Motor neuron (in vitro differentiated cells): ENCODE measurements at places on chromosomes 4 and X.

DNA sequence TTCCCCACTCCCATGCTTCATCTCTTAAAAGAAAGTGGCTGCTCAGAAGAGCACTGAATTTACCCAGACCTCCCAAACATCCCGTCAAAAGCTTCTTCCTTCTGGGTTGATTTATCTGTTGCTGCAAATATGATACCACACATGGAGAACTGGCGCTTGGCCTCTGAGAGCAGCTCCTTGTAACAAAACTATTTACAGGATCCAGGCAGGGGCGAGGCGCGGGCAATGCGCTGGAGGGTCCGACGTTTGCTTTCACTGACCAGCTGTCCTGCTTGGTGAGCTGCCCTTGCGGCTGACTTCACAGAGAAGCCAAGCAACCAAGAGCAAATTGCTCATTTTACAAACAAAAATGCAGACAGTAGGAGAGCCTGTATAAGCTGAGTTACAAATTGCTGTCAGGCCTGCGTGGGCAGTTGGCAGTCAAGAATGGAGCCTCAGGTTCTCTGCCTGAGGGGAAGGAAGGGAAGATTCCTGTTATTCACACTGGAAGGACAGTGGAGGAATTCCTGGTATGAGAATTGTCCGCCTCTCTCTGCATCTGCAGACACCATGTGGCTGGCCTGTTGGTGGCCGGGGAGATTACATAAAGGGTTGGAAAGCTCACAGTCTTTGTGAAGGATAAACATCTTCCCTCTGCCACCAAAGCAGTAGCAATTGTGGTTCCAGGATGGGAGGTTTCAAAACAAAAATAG lies 192.2 kb upstream of the LEF1 start:
- peak; percentile 95 for ATAC-seq

DNA sequence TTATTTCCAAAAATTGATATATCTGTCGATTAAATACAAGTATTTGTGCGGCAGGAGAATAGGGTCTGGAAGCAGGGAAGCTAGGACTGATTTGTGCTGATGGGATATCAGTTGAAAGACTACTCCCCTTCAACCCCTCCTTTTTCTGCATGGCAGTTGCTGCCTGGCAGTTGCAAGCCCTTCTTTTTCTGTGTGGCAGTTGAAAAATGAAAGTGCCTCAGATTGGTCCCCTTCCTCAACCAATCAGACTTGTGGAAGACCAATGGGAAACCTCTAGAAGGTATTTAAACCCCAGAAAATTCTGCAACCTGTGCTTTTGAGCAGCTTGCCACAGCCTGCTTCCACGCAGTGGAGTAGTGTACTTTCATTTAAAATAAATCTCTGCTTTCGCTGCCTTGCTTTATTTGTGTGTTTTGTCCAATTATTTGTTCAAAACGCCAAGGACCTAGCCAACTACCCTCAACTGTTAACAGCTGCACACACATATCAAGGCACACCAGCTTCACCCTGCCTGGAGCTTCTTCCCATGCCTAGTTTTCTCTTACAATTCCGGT lies 1.5 kb upstream of the TMA16 start:
- ATAC-seq: no peak

GRCh38 chrX:53073115-53073586 lies 9.0 kb upstream of the TSPYL2 start:
- peak; percentile 74 for ATAC-seq

DNA sequence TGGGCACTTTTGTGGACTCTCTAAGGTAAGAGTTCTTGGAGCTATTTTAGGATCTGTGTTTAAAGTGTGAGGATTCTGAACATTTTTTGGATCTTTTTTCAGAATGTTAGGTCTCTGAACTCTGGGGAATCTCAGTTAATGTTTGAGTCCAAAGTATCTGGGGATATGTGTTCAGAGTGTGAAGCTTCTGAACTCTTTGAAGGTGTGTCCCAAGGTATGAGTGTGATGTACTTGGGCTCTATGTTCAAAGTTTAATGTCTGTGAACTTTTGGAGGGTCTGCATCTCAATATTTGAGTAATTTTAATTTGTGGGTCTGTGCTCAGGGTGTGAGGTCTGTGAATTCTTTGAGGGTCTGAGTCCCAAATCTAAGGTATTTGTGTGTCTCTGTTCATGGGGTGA lies 35.4 kb upstream of the PAGE4 start:
- ATAC-seq: no peak

GRCh38 chr4:33890841-33891240 lies 2353.5 kb downstream of the ARAP2 start:
- ATAC-seq: no peak

DNA sequence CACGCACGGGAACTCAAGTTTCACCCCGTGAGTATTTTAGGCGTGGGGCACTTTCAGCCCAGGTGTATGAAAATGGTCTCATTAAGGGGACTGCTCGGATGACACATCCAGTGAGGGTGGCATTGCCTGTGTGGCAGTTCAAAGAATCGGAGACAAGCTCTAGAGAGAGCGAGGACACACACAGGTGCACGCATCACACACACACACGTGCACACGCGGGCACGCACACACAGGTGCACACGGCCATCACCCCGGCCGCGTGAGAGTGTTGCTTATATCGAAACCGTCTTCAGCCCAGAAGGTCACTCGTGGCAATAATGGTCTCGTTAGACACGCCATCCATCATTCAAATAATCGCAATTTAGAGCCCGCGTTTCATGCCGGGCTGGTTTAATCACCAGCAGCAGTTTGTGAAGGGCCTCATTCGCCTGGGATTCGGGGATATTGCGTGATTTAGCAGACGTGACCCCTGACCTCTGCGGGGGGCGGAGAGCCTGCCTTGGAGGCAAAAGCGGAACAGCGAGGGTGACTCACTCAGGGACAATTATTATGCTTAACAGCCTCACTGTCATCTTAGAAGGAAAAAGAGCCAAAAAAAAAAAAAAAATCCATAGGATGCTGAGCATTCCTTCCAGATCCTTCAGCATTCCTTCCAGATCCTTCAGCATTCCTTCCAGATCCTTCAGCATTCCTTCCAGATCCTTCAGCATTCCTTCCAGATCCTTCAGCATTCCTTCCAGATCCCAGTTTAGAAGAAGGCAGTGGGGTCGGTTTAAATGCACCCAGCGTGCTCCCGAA lies 89.4 kb upstream of the PPP2R3B start:
- ATAC-seq: no peak

DNA sequence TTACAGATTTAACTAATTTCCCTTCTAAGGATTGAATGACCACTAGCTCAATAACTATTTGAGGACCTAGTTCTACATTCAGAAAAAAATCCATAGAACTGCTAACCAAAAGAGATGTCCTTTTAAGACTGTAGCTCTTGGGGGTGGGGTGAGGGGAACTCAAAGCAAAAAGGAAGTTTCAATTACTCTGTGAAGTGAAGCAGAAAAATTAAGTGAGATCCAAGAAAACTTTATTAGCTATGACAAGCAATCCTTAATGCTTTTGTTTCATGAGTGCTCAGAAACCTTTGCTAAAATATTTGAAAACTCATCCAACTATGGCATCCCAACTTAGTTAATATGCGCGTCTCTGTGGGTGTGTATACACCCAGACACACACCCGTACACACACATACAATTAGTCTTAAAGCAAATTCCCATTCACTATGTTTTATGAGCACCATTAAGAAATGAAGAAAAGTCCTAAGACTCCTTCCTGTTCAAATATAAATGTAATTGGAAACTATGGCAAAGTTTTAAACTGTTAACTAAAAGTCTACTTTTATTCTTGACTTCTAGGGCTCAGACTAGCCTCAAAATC lies 44.5 kb downstream of the GPC4 start:
- no peak for ATAC-seq

- no peak for ATAC-seq
Observed at GRCh38 chrX:49970674-49971073, 48.3 kb downstream of the CLCN5 start.

DNA sequence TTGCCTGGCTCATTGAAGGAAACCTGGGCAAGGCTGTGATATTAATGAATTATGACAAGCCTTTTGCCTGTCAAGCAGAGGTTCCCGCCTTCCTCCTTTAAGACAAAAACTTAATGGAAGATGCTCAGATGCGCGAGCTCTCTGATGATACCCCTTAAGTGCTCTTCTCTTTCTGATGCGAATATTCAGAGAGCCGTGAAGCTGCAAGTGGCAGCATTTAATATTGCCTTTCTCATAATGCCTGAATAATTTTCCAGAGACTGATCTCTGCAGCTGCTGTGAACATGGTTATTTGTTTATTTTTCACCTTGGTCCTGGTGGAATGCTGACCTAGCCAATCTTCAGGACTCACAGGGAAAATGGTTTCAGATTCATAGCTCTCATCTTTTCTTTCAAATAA lies 251.8 kb downstream of the TENM3 start:
- ATAC-seq: peak; percentile 66

GRCh38 chr4:121177246-121178137 lies 13.4 kb upstream of the TNIP3 start:
- no peak for ATAC-seq

DNA sequence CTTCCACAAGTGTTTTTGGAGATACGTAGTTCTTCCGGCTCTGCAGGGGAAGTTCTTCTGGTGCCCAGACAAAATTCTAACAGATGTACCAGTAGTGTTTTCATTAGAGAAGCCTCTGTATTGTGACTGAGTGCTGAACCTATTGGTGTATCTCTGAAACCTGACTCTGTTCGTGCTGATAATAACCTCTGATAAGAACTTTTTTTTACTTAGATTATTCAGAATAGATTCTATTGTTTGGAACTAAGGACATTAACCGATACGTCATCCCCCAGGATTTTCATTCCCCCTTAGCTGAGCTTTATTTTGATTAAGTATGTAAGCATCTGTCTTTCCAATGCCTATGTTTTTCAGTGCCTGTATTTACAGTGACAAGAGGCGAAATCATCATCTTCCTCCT lies 362.9 kb downstream of the PDGFC start:
- no peak for ATAC-seq

- ATAC-seq: no peak
Observed at GRCh38 chrX:141314441-141314840, 72.1 kb upstream of the SPANXC start.

DNA sequence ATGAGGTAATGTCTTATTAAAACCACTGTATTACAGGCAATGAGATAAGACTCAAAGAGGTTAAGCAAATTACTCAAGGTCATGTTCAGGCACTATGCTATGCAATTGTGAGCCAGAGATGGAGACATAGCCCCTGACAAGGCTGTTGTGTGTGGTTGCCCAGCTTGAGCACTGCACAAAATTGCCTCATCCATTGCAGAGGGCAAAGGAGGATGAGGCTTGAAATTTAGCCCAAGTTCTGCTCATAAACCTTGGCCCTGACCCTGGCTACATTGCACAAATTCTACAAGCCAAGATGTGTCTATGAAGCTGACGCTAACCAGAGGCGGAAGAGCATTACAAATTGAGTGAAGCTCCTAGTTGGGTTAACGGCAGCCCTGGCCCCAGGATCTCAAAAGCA lies 65.6 kb upstream of the PGM2 start:
- ATAC-seq: no peak

DNA sequence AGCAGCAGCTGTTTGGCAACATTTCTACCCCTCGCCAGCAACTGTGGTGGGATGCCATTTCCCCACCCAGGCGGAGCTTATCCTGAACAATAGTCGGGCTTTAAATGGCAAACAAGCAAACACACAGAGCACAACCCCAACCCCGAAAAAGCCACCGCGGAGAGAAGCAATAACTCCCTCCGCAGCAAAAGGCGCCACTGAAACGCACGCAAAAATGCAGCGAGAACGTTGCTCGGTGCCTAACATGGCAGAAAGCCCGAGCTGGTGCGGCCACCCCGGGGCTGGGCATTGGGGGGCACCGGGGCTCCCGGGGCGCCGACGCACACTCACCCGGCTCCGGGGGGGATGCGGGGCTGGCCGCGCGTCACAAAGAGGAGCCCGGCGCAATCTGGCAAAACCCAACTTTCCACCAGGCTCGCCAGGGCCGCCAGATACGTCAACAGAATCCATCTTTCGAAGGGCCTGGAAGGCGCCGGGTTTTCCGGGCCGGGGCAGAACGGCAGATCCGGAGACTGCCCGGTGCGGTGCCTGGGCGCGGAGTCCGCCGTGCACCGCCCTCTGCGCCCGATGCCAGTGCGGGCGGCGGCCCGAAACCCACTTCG lies 818 bp downstream of the RAI2 start:
- peak; percentile 7 for ATAC-seq

GRCh38 chr4:70705183-70706043 lies 16.4 kb upstream of the RUFY3 start:
- ATAC-seq: peak; percentile 63

- no peak for ATAC-seq
Observed at GRCh38 chr4:40837094-40837870, 87.5 kb downstream of the NSUN7 start.

DNA sequence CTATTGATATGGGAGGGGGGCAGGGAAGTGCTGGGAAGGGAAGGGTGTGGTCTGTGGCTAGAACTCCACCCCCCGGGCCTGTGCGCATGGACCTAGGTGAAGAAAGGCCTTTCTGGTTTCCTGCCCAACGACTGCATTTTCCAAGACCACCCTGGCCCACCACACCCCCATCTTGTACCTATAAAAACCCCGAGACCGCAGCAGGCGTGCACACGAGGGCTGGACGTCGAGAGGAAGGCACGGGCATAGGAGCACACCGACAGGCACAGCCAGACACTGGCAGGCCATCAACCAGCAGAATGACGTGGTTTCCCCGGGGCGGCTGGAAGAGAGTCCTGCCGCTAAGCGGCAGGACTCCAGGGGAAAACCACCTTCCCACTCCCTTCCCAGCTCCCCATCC lies 981.1 kb downstream of the PCDH7 start:
- ATAC-seq: no peak
